ENCODE measurements at places on chromosomes 1 and 21.

DNA sequence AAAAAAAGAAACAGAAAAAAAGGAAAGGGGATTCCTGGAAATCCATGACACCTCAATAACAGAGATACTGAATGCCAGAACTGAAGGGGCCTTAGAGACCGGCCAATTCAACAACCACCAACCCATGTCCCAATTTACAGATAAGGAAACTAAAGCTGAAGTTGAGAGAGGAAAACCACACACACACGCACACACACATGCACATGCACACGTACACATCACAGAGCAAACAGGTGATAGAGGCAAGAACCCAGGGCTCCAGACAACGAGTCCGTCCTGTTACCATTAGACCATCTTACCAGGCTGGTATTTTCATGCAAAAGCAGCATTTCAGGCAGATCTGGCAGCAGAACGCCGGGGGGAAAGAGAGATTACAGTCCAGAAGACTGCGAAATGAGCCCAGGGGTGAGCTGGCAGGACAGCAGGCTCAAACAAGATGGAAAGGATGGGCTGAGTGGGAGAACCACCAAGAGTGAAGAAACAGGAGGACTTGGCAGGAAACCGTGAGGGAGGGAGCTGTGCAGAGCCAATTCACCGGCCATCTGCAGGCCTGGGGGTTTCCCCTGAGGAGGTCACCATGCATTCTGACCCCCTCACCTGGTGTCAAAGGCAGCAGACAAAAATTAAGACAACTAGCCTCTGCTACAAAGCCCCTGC, 43.5 kb downstream of the PAFAH2 start:
- no peak for DNase-seq

DNA sequence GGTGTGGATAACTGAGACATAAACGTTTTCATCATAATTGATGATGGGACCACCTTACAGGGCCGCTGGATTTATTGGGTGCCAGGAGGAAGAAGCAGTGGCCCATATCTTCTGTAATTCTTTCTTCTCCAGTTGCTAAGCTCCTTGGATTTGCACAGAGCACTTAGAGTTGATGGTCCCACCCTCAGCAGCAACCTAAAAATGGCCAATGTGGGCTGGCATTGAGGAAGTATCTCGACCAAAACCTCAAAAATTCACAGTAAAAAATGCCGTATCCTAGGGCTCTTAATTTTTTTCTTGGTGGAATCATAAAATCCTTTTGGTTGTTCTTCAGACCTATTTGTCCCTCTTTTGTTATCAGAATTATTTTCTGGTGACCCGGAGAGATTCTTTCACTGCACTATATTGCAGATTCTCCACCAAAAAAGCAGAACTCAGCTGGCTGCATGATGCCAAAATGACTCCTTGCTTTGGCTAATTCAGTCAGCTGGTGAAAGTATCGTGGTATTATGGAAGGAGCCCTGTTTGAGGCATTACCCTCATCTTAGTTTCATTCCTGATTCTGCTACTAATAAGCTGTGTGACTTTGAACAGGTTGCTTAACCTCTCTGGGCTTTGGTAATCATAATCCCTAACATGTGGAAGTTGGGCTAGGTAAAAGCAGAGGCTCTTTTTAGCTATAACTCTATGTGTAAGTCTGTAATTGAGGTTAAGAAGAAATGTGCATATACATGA, 27.6 kb downstream of the KIRREL1 start:
- no peak for DNase-seq

DNA sequence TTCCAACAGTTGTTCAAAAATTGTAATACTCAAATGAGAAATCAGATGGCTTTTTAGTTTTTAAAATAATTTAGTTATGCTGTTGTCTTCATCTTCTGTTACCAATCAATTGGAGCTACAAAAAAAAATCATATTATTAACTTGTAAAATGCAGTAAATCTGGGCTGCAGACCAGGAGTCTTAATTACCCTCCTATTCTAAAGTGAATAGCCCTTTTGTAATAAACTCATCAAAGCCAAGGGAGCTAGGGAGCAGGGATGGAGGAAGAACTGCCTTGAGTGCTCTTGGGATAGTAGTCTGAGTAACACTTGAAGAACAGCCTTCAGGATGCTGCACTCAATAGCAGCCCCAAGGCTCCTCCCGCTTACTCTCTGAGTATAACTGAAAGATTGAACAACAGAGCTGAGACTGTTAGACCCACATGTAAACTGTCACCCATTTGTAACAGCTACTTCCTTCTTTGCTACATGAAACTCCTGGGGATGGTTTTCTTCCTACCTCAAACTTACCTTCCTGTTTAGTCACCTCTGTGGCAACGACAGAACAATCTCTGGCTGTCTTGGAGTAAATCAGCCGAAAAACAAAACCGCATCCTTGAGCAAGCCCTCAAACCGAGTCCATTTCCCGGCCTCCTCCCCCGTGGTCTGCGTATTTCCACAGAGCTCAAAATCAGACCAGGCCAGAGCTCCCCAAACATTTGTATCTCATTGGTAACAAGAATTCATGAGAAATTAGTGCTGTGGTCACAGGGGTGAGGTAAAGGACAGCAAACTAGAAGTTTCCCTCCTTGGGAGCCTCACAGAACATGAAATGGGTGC, 55.9 kb downstream of the CD58 start:
- DNase-seq: peak; percentile 21

- no peak for DNase-seq
Measured at GRCh38 chr1:175713381-175713780, 30.0 kb downstream of the TNR start.

- DNase-seq: peak; percentile 50
Measured at GRCh38 chr1:89820422-89821321, at the start of gene LRRC8D. Gene LRRC8D, plus strand, starts transcription at chr1:89821032. Its CDS starts 112,037 bp downstream, at chr1:89933069.

- DNase-seq: no peak
Measured at GRCh38 chr1:109716570-109717090, 4.6 kb downstream of the GSTM5 start.

- DNase-seq: no peak
Measured at GRCh38 chr1:201606096-201606495, 67.2 kb downstream of the NAV1 start.

- DNase-seq: no peak
Measured at GRCh38 chr1:165403835-165404482, 41.0 kb downstream of the RXRG start.

- DNase-seq: no peak
Measured at GRCh38 chr1:6410248-6410893, 9.3 kb downstream of the HES2 start.

- DNase-seq: no peak
Measured at GRCh38 chr1:84412316-84412942, 14.1 kb downstream of the DNASE2B start.

- no peak for DNase-seq
Measured at GRCh38 chr1:233629305-233629935, 15.5 kb downstream of the KCNK1 start.

DNA sequence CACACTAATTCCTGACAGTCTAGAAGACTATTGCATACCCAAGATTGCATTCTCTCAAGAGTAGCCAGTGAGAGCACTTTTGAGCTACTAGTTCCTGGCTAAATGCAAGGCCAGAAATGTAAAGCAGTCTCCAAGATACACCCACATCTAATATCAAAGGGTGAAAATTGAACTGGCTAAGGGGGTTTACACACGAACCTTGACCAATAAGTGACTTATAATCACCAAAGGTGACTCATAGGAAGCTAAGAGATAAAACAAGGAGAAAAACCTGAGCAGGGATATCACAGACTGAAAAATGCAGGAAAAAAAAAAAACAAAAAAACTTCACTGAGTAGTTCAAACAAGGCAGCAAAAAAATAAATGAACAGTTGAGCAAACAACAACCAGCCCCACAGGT, 172.2 kb upstream of the RRP15 start:
- DNase-seq: no peak

DNA sequence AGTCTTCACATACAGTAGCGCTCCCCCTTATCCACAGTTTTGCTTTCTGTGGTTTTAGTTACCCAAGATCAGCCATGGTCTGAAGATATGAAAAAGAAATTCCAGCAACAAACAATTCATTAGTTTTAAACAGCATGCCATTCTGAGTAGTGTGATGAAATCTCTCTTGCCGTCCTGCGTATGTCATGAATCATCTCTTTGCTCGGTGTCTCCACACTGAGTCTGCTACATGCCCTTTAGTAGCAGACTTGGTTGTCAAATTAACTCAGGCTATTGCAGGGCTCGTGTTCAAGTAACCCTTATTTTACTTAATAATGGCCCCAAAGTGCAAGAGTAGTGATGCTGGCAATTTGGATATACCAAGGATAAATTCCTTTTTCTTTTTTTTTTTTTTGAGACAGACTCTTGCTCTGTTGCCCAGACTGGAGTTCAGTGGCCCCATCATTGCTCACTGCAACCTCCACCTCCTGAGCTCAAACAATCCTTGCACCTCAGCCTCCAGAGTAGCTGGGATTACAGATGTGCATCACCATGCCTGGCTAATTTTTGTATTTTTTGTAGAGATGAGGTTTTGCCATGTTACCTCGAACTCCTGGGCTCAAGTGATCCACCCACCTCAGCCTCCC, 22.6 kb downstream of the PHACTR4 start:
- no peak for DNase-seq

- no peak for DNase-seq
Measured at GRCh38 chr1:218674280-218674773, 329.2 kb downstream of the TGFB2 start.

DNA sequence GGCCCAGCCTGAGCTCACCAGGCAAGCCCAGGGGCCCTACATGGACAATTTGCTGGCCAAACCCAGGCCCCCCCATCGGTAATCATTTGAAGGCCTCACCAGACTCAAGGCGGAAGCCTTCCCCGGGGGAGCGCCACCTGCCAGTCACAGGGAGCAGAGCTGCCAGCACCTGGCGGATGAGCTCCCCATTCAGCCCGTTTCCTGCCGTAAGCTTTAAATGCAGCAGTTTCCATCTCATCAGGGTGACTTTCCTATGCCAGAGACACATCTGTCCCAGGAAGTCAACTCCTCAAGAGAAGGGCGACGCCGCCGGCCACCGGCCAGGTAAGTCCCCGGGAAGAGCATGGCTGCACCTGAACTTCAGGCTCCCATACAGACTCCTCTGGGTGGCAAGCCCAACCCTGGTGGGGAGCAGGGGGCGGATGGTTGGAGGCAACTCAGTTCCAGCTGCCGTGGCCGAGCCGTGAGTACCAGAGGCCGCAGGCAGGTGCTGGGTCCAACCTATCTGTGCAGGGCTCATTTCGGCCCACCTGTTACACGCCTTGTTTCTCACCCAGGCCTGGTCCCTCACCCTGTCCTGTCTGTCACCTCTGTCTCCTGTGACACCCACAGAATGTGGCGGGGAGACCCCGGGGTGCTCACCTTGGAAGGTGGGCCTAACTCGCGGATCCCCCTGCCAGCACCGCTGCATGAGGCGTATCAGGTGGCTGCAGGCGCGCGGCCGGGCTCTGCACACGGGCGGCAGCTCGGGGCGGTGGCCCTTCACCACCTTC, 20.7 kb downstream of the RIPK4 start:
- DNase-seq: no peak

GRCh38 chr1:40753142-40753882, 30.3 kb upstream of the KCNQ4 start:
- no peak for DNase-seq

- DNase-seq: no peak
Measured at GRCh38 chr1:205978676-205979075, 24.5 kb downstream of the RAB7B start.

DNA sequence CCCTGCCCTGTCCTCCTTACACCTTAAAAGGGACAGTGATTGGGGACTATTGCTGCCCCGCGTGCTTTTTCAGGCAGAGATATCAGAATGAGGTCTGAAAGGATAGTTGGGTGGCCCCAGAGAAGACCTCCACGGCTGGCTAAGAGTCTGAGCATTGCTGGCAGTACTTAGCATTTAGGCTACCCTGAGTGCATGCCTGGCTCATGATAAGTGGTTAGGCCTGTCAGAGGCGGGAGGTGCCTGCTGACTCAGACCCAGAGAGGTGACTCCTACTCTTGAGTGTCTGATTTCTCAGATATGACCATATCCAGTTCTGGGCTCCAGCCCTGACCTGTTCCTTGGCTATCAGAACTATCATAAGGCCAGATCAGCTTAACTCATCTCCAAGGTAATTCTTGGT, 213.7 kb downstream of the PBX1 start:
- no peak for DNase-seq

- no peak for DNase-seq
Measured at GRCh38 chr1:226827458-226827857, 43.0 kb upstream of the PSEN2 start.

DNA sequence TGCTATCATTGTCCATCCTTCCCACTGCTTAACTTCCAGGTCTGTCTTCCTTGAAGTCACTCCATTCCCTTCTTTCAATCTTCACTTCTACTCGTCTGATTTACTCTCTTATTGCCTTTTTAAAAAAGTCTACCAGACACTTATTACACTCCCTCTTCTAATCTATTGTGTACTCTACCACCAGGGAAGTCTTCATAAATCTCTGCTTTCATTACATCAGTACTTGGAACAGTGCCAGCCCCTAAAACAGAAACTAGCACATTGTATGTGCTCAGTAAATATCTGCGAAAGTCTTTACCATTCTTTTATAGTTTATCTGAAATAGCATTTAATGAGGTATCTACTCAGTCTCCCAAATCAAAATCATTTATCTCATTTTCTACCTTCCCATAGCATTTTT, 236.4 kb downstream of the USH2A start:
- peak; percentile 12 for DNase-seq

- no peak for DNase-seq
Measured at GRCh38 chr1:180244840-180245239, 14.8 kb downstream of the LHX4 start.

DNA sequence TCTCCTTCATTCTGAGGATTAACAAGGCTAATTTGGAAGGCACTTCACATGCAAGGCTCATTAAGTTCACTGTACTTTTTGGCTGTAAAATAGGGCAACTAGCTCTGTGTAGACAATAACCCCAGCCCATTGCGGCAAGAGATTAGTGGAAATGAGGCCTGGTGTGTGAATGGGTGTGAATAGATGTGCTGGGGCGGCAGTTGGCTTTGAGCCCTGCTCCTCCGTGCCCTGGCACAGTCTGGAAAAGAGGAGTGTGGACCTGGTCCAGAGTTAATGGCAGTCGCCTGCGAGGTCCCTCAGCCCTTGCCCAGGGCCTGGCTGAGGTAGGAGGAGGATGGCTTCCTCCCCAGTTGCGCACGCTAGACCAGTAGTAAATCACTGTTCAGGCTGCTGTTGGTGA, 4.8 kb downstream of the KISS1 start:
- DNase-seq: peak; percentile 25

DNA sequence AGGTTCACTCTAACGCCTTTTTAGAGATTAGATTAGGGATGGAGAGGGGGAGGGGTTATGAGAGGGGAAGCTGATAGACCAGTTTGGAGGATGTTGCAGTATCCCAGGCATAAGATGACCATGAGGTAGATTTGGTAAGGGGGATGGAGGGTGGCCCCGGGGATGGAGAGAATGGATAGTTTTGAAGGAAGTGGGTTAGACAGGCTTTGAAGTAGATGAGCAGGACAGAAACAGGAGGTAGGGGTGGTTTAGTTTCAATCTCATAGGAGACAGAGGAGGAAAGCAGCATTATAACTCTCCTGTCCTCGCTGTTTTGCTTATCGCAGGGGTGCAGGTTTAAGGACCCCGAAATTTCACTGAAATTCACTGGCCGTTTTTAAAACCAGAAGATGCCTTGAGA, 11.8 kb downstream of the UBIAD1 start:
- DNase-seq: no peak

- DNase-seq: no peak
Measured at GRCh38 chr1:41840592-41841246, 78.0 kb downstream of the HIVEP3 start.

- no peak for DNase-seq
Measured at GRCh38 chr1:245000872-245001188, 136.5 kb upstream of the HNRNPU start.

GRCh38 chr1:232956081-232956480, 5.7 kb downstream of the NTPCR start:
- DNase-seq: no peak

- peak; percentile 88 for DNase-seq
Measured at GRCh38 chr1:162696286-162696862, 64.1 kb downstream of the DDR2 start.

Data from NCI-H1436 treated with DMSO at 0.1 percent for 48 hours (cell line).